ENCODE measurements at places on chromosomes 3 and 15. TPM values are rescaled to one million over a fixed set of nuclear protein-coding genes. Genes with fewer than 3 reads are reported as not detected.

DNA sequence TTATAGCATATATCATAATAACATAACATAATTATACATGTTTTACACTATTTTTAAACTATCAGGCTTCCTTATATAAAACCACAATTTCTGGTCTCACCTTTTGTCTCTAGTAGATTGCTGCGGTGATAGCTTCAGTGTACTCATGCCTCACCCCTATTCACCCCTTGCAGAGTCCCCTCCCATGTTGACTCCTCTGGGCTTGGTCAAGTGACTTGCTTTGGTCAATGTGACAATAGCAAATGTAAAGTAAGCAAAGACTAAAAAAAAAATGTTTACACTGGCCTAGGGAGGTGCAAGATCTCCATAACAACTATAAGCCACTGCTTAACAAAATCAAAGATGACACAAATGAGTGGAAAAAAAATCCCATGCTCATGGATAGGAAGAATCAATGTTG is 537.5 kb downstream of the ROBO1 start:
- DNase-seq = no peak

DNA sequence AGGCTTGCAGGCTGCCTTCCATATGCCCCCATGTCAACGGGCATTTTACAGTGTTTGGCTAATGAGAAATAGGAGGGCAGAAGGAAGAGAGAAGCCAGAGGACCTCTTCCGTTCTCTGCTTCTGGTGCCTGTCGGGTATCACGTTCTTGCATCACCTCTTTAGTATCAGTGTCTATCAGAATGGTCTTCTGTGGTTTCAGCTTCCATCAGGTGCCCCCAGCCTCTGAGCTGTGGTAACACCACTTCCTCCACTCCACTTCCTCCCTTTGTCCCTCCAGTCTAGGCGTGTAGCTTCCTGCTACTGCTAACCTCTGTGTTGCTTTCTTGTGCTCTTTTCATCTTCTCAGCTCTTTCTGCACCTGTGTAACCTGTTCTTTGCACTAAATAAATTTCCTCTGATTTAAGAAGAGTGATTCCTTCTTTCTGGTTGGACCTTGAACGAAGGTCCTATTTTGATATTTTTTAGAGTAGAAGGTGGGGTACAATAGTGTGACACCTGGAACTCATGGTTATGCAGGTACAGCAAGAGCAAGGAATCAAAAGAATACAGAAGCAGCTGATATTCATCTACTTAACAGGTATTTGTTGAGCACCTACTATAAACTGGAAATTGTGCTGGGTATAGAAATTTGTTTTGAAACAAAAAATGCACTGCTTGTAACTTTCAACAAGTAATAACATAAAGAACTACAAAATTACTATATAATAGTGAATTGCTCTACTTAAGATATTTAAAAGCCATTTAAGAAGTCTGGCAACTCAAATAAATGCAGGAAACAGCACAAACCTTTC is 27.4 kb upstream of the FOXB1 start:
- DNase-seq = peak; percentile 75

- no peak for DNase-seq
Measured at GRCh38 chr15:31280831-31281216, 45.8 kb upstream of the KLF13 start.

DNA sequence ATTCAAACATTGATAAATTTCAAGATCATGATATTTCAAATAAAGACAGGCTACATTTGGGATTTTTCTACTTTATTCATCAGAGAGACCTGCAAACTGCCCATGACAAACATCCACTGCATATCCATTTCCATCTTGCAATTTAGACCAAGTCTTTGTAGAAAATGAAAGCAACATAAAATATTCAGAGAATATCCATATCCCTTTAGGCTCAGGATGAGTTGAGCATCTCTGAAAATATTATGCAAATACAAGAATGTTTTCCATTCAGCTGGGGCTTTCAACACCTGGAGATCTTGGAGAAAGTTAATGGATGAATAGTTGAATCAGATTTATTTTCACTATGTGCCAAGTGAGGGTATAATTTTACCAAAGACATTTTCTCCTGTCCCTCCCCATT is 103.4 kb downstream of the TUSC7 start:
- DNase-seq = no peak

DNA sequence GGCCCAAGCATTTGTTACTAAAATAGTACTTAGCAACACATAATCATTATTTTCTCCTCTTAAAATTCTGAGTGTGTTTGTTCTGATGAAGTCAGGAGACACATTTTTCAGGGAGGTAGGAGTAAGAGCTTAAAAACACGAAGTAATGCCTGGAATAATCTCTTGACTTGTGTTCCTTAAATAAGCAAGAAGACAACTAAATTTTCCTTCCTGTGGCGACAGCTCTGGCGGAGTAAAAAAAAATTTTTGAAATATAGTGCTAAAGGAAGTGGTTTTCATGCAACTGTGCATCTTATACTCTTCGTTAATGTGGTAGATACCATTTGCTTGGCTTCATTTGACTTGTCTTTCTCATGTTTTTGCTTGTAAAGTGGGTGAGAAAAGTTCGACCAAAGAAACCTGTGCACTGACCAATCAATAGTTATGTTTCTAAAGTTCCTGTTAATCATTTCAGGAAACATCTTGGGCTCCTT is 11.1 kb upstream of the MBNL1 start:
- no peak for DNase-seq

- DNase-seq = no peak
Measured at GRCh38 chr3:117010318-117010717, 300.7 kb downstream of the TUSC7 start.

GRCh38 chr15:51193526-51193925 is 98.8 kb upstream of the TNFAIP8L3 start:
- DNase-seq = no peak

- DNase-seq = no peak
Measured at GRCh38 chr15:87577336-87577735, 679.2 kb downstream of the NTRK3 start.

RIOX2 gene
- total RNA-seq = 59.9 TPM

DNA sequence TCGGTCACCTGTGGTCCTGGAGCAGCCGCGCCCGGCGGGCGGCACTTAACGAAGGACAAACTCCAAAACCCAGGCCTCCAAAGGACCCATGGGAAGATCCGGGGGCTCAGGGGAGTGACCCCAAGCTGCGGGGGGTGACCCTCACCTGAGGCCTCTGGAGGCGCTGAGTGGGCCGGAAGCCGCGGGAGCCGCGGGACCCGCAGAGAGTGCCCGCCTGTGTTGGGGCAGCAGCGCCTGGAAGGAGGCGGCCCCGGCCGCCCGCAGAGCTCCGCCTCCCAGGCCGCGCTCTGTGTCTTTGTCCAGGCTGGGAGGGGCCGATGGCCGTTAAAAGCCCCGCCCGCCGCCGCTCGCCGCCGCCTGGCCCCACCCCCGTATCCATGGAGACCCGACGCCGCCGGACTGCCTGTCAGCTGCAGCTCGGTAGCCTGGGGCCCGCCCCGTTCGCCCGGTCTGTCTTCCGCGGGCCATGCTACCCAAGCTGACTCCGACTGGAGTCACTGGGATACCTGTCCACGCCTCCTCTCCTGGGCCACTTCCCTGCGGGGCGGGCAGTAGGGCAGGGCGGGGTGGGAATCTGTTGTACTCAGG is 15.3 kb upstream of the FANCD2 start:
- DNase-seq = peak; percentile 86

NANOGP8 gene
- not detected for total RNA-seq

ACY1 gene
- total RNA-seq = 64.6 TPM

GRCh38 chr3:150447084-150447483 is 39.0 kb downstream of the TSC22D2 start:
- no peak for DNase-seq

- no peak for DNase-seq
Measured at GRCh38 chr3:194925614-194926013, 239.9 kb downstream of the FAM43A start.

DNA sequence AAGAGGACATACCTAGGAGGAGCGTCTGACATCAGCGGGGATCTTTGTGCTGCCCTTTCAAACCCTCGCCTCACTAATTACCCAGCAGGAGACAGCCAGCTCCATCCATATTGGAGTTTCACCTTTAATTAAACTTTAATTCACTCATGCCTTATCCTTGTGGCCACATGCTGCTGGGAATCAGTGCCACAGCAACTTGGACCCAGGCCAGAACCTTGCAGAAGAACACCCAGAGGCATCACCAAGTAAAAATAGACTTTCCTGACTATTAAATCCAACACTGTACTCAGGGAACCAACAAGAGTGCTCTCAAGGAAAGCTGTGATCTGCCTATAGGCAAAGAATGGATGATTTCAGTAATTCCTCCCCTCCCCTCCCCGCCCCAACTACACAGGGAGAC is 23.9 kb downstream of the EIF1B start:
- no peak for DNase-seq

Data from activated T-helper 2 cell treated with anti-CD3 and anti-CD28 coated beads, Interferon-gamma antibody, Interleukin-2, Interleukin-4, amounts not matched to agents 10 μg/mL and 5 μg/mL and 100 μg/mL, durations not matched to agents 14 hours and 24 hours and 36 hours (primary cell).